Vagina (tissue), 2 donors: ENCODE measurements at places on chromosomes 16 and 17. TPM values are rescaled to one million over a fixed set of nuclear protein-coding genes. Genes with fewer than 3 reads are reported as not detected.

DNA sequence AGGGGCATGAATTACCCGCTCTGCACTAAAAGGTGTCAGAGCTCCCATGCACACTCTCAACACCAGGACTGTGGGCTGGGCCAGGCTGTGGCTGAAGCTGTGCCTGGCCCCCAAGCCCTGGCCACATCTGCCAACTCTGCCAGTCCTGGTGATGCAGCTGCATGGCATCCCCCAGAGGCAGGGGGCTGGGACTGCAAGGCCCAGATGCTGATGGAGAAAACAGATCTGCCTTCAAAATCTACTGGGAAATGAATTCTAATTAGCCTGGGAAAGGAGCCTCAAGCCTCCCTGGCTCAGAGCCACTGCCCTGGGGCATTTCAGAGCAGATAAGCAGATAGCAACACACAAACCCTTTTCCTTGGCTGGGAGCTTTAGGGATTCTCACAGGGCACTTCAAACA, 3.4 kb downstream of the CHST6 start:
- DNase-seq = no peak

Gene LGALS9B
- 0.98 TPM for total RNA-seq

DNA sequence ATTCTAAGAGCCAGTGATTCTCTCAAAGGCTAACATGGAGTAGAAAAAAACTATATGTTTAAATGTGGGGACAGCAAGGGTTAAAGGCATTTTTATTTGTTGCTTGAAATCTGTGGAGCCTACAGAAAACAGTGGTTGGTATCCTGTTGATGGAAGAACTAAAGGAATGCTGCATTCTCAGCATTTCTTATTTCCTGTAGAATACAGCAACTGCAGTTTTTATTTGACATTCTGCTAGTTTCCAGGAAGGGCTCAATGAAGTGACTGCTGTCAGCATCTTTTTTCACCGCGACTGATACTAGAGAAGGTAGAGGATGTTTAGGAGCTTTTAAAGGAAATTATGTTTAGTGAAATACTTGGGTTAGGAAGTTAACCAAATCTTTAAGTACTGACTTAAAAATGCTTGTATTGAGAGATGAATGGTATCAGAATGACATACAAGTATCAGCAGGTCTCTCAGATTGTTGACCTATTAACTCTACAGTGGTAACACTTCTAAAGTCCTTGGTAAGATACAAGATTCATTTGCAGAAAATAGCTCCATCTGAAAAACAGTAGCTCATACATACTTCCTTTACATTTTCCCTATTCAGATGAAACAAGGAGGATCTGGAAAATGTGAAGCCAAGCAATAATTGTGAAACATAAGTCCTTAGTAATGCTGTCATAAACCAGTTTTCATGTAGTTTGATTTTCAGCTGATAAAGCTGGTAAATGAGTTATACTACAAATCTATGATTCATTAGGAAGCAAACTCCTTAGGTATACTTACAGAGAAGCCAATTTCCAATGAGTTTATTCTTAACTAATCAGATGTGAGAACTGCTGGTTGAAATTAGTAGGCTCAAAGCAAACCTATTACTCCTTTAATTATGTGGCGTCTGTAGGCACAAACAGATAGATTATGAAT, 15.2 kb downstream of the CLTC start:
- no peak for DNase-seq

Gene ERAL1
- 44.9 TPM for total RNA-seq

- no peak for DNase-seq
Observed at GRCh38 chr16:8571061-8571596, 19.2 kb downstream of the TMEM114 start.

Gene CTRB1
- not detected for total RNA-seq

Gene KCNJ12
- 2.2 TPM for total RNA-seq
